ENCODE measurements at places on chromosomes 1 and 21.

GRCh38 chr1:153647346-153647714, 11.2 kb upstream of the SNAPIN start:
- peak; percentile 26 for DNase-seq

DNA sequence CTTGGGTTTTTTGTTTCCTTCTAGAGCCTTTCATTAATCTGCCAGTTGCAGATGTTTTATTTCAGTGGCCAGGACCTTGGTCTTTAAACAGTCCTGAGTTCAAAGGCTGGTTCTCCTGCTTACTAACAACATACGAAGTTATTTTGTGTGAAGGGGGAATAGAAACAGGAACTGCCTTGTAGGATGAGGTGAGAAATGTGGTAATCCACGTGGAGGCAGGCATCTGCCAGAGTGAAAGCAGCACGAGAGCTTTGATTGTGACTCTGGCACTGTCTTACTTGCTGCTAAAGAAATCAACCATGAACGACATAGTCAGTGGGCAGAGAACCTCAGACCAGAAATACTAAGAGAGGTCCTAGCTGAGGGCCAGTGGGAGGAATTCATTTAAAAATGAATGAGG, 30.4 kb downstream of the TMEM63A start:
- DNase-seq = no peak

GRCh38 chr1:209491897-209492296, 91.6 kb upstream of the CAMK1G start:
- DNase-seq = no peak

DNA sequence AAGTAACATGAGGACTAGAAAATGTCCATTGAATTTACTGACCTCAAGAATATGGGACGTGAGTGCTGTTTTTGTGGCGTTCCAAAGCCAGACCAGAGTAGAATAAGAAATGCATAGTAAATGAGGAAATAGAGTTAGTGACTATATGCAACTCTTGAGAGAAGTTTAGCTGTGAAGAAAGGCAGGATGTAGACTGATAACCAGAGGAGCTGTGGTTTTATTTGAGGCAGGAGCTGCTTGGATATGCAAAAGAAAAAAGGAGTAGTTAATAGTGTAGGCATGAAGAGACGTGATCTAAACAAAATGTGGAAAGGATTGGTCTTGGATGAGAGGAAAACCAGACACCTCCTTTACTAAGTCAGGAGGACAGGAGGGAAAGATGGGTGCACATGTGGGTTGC, 28.2 kb downstream of the DNAH14 start:
- peak; percentile 43 for DNase-seq

DNA sequence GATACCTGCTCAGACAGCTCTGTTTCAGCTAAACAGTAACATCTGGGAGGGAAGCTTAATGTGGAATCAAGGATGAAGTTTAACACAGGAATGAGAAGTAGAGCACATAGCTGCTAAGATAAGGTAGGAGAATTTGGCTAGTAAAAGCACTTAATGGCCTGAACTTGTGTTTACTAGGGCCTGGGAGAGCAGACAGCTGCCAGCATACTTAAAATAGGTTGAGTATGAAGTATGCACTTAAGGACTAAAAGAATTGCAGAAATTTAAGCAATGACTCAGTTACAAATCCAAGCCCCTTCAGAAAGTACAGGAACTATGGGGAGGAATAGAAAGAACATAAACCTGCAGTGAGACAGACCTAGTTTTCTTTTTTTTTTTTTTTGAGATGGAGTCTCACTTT, 53.0 kb downstream of the BACH1 start:
- no peak for DNase-seq

DNA sequence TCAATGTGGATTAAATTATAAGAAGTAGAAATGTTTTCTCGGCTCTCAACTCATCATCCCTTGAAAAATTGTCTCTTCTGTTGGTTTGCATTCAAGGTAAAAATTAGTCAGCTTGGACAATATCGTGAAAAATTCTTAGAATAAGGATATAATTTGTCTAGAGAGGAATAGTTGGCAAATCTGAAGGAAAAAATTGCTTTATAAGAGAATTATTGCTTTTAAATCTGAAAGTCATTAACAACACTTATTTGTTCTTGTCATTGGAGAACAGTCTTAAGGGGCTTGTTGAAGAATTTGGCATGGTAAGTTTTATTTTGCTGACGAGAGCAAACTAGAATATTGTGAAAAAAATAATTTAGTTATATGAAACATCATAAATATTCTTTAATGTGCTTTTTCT, 26.4 kb downstream of the ANGPTL1 start:
- DNase-seq = no peak

DNA sequence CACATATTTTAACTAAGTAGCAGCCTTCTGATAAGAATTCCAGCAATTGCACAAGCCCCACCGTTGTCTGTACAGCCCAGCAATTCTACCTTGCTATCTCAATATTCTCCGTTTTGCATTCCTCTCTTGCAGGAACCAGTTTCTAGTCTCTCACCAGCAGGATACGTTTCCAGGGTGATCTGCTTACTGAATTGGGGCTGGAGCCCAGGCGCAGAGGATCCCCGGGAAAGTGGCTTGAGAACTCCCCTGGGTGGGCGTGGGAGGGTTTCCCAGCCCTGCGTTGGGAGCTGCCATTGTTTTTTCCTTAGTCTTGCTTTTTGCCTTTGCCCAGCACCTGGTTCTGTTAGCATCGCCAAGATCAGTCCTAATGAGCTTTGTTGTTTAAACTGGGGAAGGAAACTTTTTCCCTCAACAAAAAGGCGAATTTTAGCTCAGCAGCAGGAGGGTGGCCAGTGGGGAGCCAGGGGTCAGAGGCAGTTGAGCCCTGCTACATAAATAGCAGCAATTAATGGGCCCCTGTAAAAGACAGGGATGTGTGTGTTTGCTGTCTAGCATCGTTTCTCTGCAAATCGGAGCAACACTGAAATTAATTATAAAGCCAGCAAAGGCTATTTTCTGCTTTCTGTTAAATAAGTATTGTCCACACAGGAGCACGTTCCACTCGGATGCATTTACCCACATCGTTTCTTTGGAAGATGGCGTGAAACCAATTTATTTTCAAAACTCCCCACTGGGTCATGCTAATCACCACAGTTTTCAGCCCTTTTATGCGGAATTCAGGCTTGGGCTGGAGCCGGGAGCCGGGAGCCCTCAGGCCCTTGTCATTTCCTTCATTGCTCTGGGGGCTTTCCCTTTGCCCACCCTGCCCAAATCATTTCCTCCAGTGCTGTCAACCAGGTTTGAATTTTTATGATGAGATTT, 36.6 kb downstream of the HUNK start:
- no peak for DNase-seq

DNA sequence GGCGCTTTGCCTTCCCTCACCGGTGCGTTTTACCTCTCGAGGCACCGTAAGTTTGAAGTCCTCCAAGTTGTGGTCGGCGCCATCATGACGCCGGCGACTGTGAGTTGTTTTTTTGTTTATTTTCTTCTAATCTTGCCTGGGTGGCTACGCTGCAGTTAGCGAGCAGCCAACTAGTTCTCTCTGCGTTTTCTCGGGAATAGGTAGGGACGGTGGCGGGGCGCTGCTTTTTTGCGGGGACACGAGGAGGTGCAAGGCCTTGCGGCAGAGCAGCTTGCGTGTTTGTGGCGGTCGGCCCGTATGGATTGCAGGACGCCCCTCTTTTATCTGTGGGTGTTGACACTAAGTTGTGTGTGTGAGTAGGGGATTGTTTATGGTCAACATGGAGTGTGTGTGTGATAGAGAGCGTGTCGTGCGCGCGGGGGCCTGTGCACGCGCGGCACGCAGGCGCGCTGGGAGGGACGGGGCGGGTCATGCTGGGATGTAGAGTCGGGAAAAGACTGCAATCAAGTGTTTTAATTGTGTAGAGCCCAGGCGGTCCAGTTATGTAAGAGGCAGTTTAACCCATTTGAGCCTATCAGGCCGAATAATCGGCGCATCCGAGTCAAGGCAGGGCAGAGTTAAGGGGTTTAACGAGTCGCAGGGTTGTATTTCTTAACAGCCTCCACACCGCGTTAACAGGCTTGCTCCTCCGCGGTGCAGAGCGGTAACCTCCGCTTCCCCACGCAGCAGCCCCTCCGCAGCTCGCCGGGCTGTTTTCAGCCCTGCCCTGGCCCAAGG, 1.2 kb upstream of the NEGR1 start:
- DNase-seq = peak; percentile 37

DNA sequence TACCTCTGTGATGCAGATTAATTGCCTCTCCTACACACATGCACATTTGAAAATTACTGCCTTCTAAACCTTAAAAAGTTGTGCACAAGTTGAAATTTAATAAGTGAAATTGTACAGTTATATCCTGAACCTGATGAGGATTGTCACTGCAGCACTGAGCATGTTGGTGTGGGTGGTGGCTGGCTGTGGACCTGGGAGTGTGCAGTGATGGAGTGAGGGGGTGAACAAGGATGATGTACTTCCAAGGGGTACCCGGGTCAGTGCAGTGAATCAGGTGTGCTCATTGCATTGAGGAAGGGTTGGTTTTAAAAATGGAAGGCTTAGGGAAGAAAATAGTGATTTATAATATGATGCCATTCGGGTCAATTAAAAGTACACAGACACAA, 24.1 kb downstream of the DIP2A start:
- DNase-seq = no peak

DNA sequence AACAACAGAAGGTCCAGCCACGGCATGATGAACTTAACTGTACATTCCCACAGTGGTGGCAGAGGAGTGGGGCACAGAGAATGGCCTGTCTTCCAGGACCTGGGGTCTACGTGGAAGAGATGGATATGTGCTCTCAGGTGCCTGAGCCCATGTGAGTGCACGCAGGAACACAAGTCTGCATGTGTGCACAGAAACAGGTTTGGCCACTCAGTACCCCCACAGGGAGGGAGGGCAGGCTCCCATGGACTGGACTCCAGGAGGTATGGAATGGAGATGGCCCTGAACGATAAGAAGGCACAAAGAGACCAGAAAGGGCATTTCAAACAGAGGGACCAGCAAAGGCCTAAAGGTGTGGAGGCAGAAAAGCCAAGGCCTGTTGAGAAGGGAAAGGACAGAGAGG, 10.8 kb downstream of the COL9A2 start:
- DNase-seq = no peak

GRCh38 chr21:44626673-44627143, at the start of gene KRTAP10-9:
Gene KRTAP10-9, plus strand, starts transcription at chr21:44627093. Its CDS starts 79 bp downstream, at chr21:44627172.
- no peak for DNase-seq

DNA sequence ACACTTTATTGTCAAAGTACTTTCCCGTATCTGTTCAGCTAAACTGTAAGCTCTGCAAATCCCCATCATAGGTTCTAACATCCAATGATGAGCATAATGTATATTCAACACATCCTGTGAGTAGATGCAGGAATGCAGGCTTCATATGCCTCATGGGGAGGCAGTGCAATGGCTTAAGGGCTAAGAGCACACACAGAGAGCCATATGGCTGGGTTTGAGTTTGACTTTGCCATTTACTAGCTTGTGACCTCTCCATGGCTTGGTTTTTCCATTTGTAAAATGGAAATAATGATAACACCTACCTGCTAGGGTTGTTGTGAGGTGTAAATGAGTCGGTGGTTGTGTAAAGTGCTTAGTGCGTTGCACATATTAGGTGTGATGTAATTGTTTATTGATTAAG, 13.4 kb downstream of the RCSD1 start:
- no peak for DNase-seq

DNA sequence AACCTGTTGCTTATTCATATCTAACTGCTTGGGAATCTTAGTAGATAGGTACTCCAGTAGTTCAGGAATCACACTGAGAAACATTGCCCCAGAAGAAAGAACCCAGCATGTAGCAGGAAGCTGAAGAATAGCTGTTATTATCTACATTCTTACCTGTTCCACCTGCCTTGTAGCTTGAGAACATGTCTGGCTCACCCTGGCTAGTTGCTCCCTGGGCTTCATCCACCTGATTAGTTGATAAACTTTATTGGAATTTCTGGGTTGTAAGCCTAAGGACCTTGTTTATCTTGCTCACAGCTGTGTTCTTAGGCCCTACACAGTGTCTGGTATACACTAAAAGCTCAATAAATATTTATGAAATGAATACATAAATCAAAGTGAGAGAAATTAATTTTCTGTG, 106.3 kb upstream of the DMRTA2 start:
- DNase-seq = no peak

GRCh38 chr1:162565460-162565859, 3.9 kb downstream of the UAP1 start:
- DNase-seq = no peak

DNA sequence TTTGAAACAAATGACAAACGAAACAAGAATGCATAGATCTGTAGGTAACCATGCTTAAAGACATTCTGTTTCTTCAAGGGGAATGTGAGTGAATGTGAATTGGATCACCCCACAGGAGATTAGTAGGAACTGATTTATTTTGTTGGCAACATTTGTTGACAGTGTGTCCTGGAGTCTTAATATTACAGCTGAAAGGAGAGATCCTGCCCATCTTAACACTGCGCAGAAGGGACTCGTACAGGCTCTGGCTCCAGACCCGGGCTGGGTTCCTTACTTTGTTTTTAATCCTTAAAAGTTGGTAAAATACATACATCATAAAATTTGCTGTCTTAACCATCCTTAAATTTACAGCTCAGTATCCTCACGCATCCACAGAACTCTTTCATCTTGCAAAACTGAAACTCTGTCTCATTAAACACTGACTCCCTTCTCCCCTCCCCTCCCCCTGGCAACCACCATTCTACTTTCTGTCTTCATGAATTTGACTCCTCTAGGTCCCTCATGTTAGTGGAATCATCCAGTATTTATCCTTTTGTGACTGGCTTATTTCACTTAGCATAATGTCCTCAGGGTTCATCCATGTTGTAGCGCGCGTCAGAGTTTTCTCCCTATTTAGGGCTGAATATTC, 74.1 kb downstream of the GALNT2 start:
- no peak for DNase-seq

DNA sequence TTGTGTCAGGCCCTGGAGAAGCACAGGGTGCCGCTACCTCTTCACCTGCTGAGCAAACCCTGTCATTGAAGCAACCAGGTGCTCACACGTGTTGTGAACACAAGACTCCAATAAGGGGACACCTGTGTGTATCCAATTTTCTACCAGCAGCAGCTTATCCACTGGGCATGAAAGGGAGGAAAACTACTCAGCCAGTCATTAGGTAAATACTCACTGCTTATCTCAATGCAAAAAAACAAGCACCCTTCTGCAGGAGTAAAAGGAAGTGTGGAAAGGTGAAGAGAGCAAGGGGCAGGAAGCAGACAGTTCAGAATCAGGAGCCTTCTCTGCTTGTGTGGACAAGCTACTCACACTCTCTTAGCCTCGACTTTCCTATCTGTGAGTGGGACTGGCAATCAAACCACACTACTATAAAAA, 148.9 kb downstream of the ETS2 start:
- no peak for DNase-seq

DNA sequence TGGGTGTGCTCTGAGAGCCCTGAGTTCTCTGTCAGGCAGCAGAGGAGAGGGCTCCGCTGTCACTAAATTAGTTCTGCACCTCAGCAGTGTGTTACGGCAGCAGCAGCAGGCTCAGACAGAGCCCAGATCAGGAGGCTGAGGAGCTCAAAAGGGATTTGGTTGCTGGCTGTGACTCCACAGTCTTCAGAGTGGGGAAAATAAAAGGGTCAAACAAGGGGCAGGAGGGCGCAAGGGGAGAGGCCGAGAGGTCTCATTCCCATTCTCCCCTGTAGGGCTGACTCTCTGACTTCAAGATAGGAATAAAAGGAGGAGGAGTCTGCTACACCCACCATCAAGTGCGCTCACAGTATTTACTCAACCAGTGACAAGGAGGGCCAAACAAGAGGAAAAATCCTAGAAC, 9.2 kb upstream of the SLC45A3 start:
- no peak for DNase-seq

Measured in hematopoietic multipotent progenitor cell treated with erythropoietin and hydrocortisone succinate and interleukin-3 and kit ligand, for 8 days (in vitro differentiated cells).